Activated CD4-positive, alpha-beta T cell treated with anti-CD3 and anti-CD28 coated beads, Interleukin-2, Interleukin-4, amounts not matched to agents 100 ng/mL and 50 ng/mL, durations not matched to agents 16 hours and 8 hours (primary cell): ENCODE measurements at places on chromosomes 7 and 10.

- DNase-seq = no peak
Measured at GRCh38 chr7:152704796-152705384, 28.9 kb upstream of the XRCC2 start.

DNA sequence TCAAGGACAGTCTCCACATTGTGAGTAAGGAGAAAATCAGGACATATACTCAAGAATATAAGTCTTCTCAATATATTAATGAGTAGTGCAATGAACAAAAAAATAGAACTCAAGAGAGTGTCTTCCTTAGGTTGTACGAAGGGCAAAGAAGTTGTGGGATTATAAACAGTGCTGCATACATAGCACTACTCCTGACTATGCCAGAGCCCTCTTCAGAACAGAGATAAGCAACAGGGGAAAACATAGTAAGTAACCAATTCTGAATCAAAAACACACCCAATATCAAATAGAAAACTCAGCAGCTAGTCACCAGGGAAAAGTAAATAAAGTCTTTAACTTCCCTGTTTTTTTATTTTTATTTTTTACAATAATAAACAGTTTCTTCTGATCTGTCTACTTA, 10.6 kb downstream of the ARHGAP21 start:
- DNase-seq = no peak

DNA sequence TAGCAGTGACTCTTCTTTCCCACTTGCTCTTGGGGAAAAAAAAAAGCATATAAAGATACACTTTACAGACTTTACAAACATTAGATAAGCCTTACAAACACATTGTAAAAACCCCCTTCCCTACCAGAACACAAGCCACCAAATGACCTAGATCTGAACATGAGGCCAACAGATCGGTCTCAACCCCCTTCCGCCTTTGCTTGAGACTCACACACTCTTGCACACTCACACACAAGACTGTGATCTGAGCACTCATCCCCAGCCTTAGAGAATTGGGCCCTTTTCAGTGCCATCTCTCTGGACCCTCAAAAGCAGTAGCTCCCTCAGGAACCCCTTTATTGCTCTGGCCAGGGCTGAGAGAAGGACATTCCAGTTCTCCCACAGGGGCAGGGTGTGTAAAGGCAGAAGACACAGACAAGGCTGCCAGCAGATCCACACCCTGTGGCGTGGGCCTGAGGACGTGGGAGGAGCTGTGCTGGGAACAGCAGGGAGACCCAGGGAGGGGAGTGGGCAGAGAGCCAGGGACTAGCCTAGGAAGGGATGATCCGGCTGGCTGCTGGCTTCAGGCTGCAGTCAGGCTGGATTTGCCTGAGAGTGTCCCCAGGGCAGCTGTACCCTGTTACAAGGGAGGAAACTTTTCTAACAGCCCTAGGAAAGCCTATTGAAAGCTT, 206.7 kb downstream of the KIAA1217 start:
- no peak for DNase-seq

- DNase-seq = no peak
Measured at GRCh38 chr10:116103668-116104067, 169.3 kb downstream of the GFRA1 start.

GRCh38 chr10:13310518-13311176, 10.8 kb upstream of the PHYH start:
- no peak for DNase-seq

DNA sequence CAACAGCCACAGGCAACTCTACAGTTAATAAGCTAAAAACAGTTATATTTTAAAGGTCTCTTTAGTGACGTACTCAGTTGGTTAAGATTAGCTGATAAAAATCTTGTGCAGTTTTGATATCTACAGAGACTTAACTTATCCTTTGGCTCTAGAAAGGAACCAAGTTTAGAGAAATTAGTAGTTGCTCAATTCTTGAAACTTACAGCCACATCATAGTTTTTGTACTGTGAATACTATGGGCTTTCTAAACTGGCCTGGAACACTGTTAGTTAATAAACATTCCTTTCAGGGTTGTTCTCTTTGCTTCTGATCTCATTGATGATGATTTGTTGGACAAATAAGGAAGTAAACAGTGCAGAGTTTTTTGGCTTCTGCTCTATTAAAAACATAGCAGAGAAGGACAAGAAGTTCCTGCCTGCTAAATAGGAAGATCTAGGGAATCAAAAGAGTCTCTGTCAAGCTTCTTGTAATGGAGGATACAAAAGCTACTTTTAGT, 73.1 kb downstream of the MKLN1 start:
- DNase-seq = no peak

GRCh38 chr10:1156616-1156886, 100.4 kb downstream of the WDR37 start:
- no peak for DNase-seq

DNA sequence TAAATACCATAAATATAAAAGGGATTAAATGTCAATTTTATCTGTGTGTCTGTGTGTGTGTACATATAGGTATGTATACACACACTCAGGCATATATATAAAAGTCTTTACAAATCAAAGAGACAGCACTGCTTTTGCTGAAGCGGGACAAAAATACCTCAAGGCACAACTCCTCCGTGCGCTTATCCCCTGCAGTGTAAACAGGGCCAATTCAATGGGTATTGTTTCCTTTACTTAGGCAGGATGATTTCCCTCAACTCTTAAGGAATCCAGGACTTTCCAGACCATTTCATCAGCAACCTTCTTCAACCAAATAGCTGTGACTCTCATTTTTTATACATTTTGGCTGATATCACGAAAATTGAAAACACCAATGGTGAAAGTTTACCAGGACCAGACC, 227.7 kb downstream of the CRPPA start:
- DNase-seq = no peak

DNA sequence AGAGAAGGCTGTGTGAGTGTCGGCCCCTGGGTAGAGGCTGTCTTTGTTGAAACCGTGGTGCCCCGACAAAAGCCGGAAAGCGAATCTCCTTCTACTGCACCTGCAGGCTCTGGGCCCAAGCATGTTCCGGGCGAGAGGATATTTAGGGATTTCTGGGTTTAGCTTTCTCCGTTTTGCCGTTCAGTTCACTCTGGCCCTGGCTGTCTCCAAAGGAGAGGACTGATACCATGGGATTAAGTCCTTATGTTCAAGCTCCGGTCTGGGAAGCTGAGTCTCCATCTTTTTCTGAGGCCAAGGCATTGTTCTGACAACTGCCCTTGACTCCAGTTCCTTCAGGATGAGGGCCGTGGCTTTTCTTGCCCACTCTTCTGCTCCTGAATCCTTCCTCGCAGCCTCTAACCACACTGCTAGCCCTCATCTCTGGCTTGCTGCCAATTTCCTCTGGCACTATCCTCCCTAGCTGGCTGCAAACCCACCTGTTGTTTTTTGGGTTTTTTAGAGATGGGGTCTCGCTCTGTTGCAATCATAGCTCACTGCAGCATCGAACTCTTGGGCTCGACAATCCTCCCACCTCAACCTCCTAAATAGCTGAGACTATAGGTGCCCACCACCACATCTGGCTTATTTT, 206.8 kb downstream of the SKIDA1 start:
- DNase-seq = no peak

- no peak for DNase-seq
Measured at GRCh38 chr10:75712242-75712880, 280.9 kb downstream of the LRMDA start.

DNA sequence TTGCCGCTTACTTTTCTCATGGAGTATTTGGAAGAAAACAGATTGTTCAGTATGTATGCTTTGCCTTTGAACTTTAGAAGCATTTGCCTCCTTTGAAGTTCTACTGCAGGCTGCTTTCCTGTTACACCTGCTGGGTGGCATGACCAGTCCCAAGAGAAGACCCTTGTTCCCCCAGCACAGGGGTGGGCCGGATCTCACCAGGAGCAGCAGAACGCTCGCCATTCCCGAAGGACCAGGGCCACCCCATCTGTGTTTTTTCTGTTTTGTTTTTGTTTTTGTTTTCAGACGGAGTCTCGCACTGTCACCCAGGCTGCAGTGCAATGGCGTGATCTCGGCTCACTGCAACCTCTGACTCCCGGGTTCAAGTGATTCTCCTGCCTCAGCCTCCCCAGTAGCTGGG, 493.6 kb downstream of the PTPRN2 start:
- no peak for DNase-seq

GRCh38 chr7:108498481-108498880, 27.5 kb downstream of the PNPLA8 start:
- no peak for DNase-seq

DNA sequence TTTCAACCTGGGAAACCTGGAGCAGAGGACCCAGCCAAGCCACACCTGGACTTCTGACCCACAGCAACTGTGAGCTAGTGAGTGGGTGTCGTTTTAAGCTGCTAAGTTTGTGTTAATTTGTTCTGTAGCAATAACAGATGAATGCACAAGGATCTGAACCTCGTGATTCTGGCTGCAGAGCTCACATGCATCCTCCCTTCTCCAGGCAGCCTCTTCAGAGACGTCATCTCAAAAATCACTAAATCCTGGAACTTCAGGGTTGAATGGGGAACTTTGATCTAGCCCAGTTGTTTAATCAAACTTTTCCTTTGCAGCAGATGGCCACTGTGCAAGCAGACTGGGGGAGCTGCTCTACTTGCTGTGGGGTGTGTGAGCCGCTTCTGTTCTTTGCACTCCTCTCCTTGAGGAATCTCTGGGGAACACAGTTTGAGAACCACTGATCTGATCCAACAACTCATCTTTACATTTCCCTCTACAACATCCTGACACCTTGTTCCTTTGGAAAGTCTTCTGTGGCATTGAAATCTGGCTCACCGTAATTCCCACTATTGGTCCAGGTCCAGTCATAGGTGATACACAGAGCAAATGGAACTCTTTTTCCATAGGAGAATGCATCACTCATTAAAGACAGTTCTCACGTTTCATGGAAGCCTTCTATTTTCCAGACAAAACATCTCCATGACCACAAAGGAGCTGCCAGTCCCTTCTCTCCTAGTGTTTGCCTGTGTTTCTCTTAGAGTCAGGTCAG, 90.3 kb downstream of the CHN2 start:
- DNase-seq = no peak

GRCh38 chr7:127516320-127516719, 69.1 kb downstream of the GCC1 start:
- no peak for DNase-seq

GRCh38 chr10:63057509-63057908, 75.6 kb upstream of the NRBF2 start:
- DNase-seq = no peak

GRCh38 chr7:78082556-78082955, 284.0 kb downstream of the PHTF2 start:
- no peak for DNase-seq

DNA sequence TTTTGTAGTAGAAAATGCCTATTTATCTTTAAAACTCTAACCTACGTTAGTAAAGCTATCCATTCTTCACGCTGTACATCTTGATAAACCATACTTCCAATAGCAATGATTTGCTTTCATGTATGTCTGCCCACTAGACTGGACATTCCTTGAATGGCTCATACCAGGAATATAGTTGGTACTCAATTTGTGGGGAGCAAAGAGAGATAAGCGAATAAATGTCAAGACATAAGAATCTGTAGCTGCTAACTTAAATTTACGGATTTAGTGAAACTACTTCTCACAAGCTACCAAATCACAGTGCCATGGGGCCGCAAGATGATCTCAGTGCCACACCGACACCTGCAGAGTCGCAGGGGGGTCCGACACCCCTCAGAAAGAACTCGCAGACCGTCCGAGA, 763 bp upstream of the RALA start:
- DNase-seq = no peak

DNA sequence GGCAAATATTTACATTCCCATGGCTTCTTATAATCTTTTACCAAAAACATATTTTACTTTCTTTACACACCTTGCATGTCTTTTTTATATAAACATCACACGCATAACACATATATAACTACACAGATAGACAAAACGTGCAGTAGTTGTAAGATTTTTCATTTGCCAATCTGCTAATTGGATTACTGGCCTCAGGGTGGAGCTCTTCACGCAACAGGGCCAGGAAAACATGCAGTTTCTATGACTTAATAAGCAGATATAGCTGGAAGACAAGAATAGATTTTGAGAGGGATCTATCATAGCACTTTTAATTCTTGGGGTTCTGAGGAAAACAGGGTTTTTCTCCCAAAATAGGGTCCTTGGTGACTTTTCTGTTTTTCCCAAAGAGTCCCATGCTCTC, 12.7 kb downstream of the ACADSB start:
- no peak for DNase-seq

DNA sequence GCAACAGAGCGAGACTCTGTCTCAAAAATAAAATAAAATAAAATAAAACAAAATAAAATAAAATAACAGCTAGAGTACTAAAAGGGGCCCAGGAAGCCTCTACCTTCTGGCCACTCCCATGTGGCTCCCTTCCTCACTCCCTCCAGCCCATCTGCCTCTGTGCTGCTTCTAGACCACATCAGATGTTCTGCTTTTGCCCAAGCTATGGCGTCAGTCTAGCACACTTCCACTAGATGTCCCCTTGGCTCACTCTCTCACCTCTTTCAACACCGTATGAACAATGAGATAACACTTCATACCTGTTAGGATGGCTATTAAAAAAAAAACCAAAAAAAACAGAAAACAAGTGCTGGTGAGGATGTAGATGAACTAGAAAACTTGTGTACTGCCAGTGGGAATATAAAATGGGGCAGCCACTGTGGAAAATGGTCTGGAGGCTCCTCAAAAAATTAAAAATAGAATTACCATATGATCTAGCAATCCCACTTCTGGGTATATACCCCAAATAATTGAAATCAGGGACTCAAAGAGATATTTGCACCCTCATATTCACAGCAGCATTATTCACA, 132.3 kb downstream of the ARHGAP22 start:
- DNase-seq = no peak

DNA sequence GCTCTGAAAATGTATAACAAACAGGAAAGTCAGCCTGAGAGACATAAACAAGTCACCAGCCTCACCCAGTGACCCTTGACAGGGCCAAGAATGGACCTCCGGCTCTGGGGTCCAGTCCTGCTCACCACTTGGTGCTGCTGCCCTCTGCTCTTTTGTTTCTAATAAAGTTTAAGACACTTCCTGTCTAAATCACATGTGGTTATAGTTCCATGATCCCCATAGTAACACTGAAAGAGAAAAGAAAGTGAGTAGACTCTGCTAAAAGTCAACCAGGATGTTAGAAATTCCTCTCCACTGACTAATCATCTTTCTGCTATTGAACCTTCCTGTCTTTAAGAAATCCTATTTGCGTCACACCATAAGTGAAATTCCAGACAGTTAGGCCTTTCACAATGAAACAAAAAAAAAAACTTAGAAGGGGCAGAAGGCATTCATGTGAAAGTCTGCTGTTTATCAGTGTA, 179.2 kb upstream of the BET1 start:
- DNase-seq = no peak
